DMS153 (cell line): ENCODE measurements at places on chromosomes 6 and 20.
A peak's percentile ranks its signal among the peaks of the same experiment; 100 is the strongest.

DNA sequence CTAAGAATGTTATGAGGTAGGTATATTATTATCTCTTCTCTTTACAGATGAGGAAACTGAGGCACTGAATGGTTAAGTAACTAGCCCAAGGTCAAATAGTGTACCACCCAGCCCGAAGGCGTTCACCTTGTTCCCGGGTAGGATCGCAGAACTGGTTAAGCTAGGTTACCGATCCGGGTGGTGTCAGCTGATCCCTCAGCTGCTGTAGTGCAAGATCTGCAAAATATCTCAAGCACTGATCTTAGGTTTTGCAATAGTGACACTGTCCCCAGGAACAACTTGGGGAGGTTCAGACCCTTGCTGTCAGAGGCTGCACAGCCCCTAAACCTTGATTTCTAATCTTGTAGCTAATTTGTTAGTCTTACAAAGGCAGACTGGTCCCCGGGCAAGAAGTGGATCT lies 28.1 kb downstream of the SLC52A3 start:
- DNase-seq, result no peak

DNA sequence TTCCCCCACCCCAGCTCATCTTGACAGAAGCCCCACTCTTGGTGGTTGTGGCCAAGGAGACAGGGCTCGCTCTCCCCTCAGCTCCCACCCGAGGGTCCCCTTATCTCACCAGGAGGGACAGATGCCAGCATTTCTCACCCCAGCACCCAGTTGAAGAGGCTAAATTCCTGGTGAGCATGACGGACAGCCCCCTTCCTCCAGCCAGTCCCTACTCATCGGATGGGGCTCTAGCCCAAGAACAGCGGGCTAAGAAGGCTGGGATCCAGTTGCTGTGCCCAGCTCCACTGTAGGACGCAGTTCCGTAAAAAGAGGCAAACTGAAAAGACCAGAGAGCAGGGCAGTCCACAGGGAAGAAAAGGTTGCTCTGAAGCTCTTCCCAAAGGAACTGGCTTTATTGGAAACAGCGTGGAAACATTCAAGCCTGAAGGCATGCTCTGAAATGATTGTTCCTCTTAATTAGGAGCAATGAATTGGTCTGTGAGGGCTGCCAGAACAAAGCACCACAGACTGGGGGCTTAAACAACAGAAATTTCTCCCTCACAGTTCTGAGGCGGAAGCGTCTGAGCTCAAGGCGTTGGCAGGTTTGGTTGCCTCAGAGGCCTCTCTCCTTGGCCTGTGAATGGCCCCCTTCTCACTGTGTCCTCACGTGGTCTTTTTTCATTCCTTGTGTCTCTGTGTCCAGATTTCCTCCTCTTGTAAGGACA lies 17.9 kb upstream of the KIF25 start:
- no peak for DNase-seq

DNA sequence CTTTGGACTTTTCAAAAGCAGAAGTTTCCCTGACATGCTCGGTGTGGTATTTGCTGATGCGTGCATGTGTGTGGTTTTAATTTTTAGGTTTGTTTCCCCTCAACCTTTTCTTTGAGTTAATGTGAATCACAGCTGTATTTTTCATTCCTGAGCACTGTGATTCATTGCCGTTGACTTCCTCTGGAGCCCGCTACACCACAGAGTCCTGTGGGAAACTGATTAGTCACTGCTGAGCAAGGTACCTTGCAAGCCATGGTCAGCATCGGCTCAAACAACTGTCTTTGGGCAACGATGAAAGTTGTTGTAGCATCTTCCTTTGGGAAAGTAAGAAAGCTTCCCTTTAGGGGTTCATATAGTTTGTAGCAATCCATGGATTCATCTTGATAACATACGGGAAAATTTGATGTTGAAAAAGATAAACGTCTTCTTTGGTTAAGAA lies 57.5 kb downstream of the RIN2 start:
- DNase-seq, result no peak

DNA sequence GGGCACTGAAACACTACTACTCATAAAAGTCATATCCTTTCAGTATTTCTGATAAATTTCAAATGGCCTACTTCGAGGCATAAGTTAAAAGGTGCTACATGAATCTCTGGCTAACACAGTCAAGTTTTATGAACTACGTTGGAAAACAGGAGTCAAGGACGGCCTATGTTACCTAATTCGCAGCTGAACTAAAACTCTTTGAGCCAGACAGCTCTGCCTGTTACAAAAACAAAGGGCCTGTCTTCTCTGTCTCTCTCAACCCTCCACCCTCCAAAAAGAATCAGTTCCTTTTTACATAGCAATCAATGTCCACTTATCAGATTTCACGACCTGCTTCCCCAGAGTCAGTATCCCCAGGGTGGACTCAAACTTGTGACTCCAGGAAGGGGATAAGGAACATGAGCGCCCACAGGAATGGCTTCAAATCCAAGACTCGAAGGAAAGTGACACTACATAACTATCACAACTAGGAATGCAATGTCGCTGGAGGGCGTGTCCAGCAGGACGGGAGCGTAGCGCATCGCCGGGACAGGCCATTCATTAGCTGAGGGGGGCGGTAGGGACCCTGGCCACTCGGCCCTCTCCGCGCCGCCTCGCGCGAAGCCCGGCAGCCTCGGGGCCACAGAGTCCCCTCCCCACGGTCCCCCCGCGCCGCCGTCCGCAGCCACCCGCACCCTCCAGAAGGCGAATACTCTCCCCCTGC lies 591 bp downstream of the IBTK start:
- DNase-seq, result peak; percentile 25

DNA sequence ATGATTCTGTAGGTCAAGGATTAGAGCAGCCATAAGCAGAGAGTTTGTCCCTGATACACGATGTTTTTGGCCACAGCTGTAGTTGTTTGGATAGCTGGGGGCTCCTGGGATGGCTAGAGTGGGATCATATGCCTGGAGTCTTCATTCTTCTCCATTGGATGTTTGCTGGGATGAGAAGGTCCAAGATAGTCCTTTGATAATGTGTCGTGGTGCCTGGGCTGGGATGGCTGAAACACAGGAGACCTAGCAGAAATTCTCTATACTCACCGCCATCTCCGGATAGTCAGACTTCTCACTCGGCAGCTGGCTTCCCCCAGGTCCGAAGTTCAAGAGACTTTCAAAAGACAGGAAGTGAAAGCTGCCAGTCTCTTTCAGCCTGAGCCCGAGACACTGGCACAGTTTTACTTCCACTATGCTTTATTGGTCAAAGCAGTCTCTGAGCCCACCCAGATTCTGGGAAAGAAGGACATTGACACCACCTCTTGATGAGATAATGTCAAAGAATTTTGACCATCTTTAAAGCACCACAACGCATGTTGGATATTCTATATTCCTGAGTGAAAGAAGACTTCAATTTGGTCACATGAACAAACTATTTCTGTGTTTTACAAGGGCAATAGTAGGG lies 16.0 kb downstream of the MARCKS start:
- DNase-seq, result peak; percentile 15

- DNase-seq, result no peak
Observed at GRCh38 chr6:45584127-45584526, 206.4 kb upstream of the SUPT3H start.

GRCh38 chr20:39874049-39874893 lies 814.8 kb downstream of the MAFB start:
- peak; percentile 70 for DNase-seq
